Activated T-helper 17 cell treated with anti-CD3 and anti-CD28 coated beads, Interleukin-2, amount 50 U/mL, for 72 hours (primary cell): ENCODE measurements at places on chromosomes 13 and 19. TPM values are rescaled to one million over a fixed set of nuclear protein-coding genes. Genes with fewer than 3 reads are reported as not detected.

The LRRC8E gene
- not detected for total RNA-seq

The LHB gene
- total RNA-seq = not detected

The FXYD5 gene
- 214 TPM for total RNA-seq

The PPM1N gene
- total RNA-seq = 5.2 TPM

The GFY gene
- total RNA-seq = not detected

The PSPN gene
- total RNA-seq = 2.8 TPM
